Lung microvascular endothelial cell (primary cell): ENCODE measurements at places on chromosomes 3 and 15. TPM values are rescaled to one million over a fixed set of nuclear protein-coding genes. Genes with fewer than 3 reads are reported as not detected.

Gene CRTAP
- 60.1 and 124 TPM in 2 replicates for total RNA-seq

Gene HYPK
- 4.4 and 6.3 TPM in 2 replicates for total RNA-seq

DNA sequence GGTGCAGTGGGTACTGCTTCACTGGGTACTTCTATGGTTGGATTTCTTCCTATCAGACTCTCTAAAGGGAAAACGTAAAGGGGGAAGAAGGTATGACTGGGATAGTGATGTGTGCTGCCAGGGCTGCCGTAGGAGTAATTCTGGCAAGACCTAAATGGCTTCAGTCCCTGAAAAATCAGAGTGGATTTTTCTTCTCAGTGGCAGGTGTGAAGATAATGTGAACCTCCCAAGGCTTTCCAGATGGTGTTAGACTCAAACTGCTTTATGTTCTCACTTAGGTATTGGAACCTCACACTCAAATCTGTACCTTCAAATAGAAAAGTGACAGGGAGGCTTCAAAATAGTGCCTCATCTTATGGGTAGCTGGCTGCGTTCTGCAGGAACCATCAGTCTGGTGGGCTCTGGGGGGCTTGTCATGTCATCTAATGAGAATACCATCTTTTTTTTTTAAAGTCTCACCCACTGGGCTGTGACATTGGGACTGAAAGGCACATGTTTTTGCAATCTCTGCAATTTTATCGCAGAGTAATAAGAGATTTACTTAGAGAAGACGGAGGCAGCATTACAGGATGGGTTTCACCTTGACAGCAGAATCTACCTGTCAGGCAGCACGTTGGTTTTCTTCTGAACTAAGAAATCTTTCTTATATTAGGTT is 28.5 kb downstream of the MINDY4B start:
- DNase-seq, result no peak

DNA sequence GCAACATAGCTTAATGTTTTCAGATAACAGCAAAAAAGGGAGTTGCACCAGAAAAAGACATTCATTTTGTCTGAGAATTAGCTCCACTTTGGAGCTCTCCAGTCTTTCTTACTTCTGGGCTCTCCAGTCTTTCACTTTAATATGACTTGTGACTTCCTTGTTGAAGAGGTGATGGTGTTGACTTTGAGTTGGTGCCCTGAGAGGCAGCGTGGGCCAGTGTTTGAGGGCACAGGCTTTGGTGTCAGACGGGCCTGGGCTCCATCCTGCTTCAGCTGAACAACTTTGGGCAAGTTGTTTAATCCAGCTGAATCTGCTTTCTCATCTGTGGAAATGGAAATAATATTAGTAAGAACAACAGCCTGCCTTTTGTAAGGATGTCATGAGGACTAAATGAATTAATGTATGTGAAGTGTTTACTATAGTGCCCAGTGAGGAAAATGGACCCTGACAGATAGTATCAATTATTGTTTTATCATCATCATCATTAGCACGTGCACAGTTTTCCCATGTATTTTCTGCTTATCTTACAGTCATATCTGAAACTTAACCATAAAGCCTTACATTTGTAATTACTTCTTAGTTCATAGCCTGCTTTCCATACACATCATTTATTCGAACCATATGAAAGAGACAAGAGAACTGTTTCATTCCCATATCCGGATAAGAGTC is 108.4 kb downstream of the PDE8A start:
- DNase-seq, result no peak

GRCh38 chr3:123658118-123658851 is 73.4 kb upstream of the HACD2 start:
- DNase-seq, result peak; percentile 54
